T-cell (primary cell): ENCODE measurements at places on chromosomes 3 and 15. TPM values are rescaled to one million over a fixed set of nuclear protein-coding genes. Genes with fewer than 3 reads are reported as not detected.

DNA sequence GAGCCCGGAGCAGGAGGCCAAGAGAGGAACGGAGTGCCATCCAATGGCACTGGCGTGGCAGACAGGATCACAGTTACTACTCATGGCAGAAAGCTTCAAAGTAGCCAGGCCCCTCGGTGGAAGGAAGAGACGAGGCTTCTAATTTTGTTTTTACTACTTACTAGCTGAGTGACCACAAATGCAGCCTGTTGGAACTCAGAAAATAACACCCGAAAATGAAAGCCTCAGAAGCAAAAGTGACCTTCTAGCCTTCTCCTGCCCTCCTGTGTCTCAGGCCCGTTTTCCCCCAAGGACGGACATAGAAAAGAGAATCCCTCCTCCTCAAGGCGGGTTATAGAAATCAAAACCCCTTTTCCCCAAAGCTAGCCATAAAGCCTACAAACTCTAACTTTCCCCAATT lies 9.9 kb upstream of the STRA6 start:
- no peak overlapping the region for H3K4me3 ChIP-seq
- no peaks in the 10 kb centered on the region for H3K36me3 ChIP-seq
- no peaks in the 10 kb centered on the region for H3K4me1 ChIP-seq
- no peak for DNase-seq

DNA sequence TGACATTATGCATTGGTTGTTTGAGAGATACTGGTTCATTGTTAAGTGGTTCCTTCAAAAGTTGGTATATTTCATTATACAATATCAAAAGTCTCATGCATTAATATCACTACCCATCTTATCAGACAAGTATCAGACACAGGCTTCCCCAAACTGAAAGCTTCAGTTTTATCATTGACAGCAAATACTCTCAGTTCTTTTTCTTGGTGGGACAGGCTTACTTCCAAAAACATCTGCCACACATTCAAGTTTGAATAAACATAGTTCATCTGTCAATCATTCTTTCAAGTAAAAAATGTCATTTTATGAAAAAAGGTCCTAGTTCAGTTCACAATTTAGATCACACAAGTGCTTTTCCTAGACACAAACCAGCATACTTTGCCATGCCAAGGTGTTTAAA lies 280.0 kb upstream of the TRIM42 start:
- H3K4me1 ChIP-seq, result no peaks in the 10 kb centered on the region
- H3K27ac ChIP-seq, result no peak overlapping the region
- no peaks in the 10 kb centered on the region for H3K27me3 ChIP-seq
- no peak overlapping the region for H3K4me3 ChIP-seq

DNA sequence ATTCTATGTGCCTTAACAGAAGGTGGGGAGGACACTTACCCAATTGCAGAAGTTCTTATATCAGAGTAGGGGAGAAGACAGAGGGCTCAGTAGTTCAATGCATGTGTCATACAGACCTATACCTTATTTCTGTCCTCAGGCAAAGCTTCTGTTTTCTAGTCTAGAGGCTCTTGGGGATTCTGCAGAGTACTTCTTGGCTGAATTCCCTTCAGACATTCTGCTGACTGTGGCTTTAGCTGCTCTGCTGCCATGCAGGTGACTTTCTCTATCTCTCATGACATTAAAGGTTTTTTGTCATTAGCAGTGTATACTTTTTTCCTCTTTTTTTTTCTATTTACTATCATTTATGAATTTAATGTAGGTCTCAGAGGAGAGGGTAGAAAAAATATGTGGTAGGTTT lies 172.8 kb upstream of the PLSCR5 start:
- no peaks in the 10 kb centered on the region for H3K27me3 ChIP-seq
- no peak overlapping the region for H3K4me3 ChIP-seq
- no peak for DNase-seq
- no peak overlapping the region for H3K27ac ChIP-seq
- H3K4me1 ChIP-seq, result no peaks in the 10 kb centered on the region

DNA sequence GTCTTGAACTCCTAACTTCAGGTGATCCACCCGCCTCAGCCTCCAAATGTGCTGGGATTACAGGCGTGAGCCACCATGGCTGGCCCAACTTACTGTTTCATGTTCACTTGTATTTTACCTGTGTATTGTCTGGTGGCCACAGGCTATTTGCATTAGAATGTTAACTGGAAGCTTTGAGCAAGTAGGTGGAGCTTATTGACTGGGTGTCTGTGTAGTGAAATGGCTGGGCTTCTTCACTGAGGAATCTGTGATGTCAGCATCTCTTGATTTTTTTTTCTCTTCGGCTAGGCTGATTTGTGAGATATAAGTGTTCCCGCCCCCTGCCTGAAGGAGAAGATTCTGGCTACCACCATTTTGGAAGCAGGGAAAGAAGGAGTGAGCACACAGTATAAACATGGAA lies 237.8 kb upstream of the PEX5L start:
- H3K4me1 ChIP-seq, result no peaks in the 10 kb centered on the region
- no peaks in the 10 kb centered on the region for H3K36me3 ChIP-seq
- H3K27me3 ChIP-seq, result no peaks in the 10 kb centered on the region
- H3K4me3 ChIP-seq, result no peak overlapping the region
- H3K27ac ChIP-seq, result no peak overlapping the region

Gene WDR93
- not detected for total RNA-seq

Gene SLC22A13
- total RNA-seq, result 0.73 TPM

Gene PLA2G4D
- total RNA-seq, result not detected

DNA sequence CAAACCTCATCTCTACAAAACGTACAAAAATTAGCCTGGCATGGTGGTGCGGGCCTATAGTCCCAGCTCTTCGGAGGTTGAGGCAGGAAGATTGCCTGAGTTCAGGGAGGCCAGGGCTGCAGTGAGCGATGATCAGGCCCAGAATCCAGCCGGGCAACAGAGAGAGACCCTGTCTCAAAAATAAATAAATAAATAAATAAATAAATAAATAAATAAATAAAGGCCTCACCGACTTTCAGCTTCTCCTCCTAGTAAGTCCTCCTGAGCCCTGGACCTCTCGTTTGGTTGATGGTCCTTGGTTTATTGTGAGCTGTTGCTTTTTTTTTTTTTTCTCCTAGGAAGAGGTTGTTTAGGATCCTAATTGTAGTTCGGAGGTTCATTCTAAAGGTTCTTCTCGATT lies 25.1 kb downstream of the WDR73 start:
- no peak overlapping the region for H3K27ac ChIP-seq
- H3K36me3 ChIP-seq, result no peaks in the 10 kb centered on the region
- no peak for DNase-seq
- no peaks in the 10 kb centered on the region for H3K27me3 ChIP-seq
- peaks cover 29% of the 10 kb centered on the region for H3K4me1 ChIP-seq

DNA sequence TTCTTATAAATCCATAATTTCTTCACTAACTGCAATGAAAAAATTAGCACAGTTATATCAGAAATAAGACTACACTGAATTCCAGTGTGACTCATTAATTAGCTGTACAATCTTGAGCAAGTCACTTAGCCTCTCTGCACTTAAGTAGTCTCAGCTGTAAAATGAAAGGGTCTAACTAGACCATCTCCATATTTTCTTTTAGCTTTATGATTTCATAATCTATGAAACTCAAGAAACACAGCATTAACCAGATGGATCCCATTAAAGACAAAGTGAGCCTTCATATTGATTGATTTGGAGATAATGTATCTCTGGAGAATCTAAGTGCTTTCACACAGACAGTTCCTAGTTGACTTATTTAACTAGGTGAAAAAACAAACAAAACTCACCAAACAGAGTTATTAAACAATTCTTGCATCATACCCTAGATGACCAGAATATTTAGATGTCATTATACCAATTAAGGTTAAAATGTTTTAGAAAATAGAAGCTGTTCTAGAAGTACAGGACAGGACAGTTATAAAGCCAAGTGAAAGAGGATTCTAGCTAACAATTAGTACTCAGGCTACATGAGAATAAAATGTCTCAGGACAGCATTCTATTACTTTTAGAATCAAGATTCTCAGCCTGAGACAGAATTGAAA lies 11.2 kb downstream of the CSNK1G1 start:
- H3K4me1 ChIP-seq, result no peaks in the 10 kb centered on the region
- no peaks in the 10 kb centered on the region for H3K27me3 ChIP-seq
- H3K36me3 ChIP-seq, result peaks cover 26% of the 10 kb centered on the region
- H3K4me3 ChIP-seq, result no peak overlapping the region
- no peak overlapping the region for H3K27ac ChIP-seq
- DNase-seq, result no peak

Gene EBLN2
- 6.9 TPM for total RNA-seq

DNA sequence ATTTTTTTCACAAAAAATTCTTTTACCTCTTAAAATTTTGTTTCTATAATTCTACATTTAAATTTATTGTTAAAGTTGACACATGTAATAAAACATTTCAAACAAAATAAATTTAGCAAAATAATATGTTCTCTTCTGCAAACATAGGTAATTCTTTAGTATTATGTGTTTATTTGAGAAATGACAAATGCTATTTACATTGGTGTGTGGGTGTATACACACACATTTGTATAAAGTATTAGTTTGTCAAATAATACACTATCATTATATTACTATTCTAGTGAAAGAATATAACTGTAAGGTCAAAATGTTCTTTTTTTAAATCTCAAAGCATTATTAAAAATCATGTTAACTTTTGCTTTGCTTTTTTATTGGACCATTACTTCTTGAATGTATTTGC lies 1370.6 kb downstream of the SI start:
- no peaks in the 10 kb centered on the region for H3K4me1 ChIP-seq
- no peaks in the 10 kb centered on the region for H3K36me3 ChIP-seq
- DNase-seq, result no peak
- no peak overlapping the region for H3K4me3 ChIP-seq
- no peak overlapping the region for H3K27ac ChIP-seq

- DNase-seq, result no peak
- H3K27ac ChIP-seq, result no peak overlapping the region
These were observed 26.6 kb downstream of the ILDR1 start for GRCh38 chr3:121995161-121996137.

- no peak for DNase-seq
- H3K36me3 ChIP-seq, result no peaks in the 10 kb centered on the region
- no peaks in the 10 kb centered on the region for H3K4me1 ChIP-seq
- H3K27me3 ChIP-seq, result peaks cover 21% of the 10 kb centered on the region
- no peak overlapping the region for H3K27ac ChIP-seq
These were observed 43.1 kb upstream of the SLC6A6 start for GRCh38 chr3:14359348-14359747.
